NCI-H2171 treated with DMSO at 0.1 percent for 48 hours (cell line): ENCODE measurements at places on chromosomes 7 and 10.
A peak's percentile ranks its signal among the peaks of the same experiment; 100 is the strongest.

DNA sequence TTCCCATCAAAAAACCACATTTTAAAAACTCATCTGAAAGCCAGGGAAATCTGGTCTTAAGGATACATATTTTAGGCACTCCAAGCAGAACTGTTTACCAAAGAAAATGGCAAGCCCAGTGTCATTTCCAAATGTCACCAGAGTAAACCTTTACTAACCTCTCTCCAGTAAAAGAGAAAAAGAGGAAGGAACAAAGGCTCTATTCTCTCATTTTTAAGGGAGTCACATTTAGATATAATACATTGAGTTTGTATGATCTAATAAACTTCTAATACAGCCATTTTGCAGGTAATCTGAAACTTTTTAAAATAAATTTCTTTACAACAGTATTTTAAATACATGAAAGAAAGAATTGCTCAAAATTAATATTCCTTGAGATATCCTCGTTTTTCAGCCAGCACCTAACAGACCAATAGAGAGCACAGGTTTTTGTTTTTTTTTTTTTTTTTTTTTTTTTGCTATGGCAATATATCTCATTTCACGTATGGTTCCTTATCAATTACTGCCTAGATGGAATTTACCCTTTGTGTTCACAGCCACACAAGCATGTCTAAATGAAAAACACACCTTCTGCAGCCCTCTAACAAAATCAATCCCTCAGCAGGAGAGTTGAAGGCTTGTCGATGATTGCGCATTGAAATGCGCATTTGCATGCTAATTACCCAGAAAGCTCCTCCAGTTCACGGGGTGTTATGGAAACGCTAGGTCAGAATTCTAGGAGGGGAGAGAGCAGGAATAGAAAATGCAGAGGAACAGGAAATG lies 39.8 kb upstream of the MSRB2 start:
- no peak for DNase-seq

- peak; percentile 75 for DNase-seq
Observed at GRCh38 chr7:26199301-26200037, 1.1 kb downstream of the HNRNPA2B1 start.

DNA sequence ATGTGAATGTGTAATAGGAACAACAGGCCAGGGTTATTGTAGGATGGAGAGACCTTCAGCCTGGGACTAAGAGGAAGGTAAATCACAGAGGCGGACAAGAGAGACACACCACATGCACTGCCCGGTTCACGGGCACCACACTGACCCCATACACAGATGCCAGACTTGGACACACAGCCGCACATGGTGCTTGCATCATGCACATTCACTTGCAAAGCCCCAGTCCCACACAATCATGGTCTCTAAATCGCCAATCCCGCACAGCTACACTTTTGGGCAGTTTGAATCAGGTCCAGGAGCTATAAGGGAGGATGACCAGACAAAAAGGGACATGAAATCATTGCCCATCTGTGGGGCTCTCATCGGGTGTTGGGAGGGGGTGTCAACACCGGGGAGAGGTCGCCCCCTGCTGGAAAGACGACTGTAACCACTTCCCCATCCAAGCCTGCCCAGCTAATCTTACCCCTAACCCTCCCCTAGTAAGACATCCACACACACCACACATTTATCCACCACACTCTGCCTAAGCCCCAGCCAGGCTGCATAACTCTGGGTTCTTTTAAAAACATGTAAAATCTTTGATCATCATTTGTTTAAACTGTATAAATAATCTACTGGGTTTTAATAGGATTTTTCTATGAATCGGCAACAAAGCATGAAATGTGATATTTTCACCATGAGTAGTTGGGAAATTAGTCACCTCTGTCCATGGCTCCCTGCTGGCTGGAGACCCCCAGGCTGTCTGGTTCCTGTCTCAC lies 40.5 kb upstream of the SLF2 start:
- no peak for DNase-seq

GRCh38 chr7:107194052-107194451 lies 25.2 kb downstream of the HBP1 start:
- DNase-seq = no peak

- DNase-seq = no peak
Observed at GRCh38 chr7:70775570-70776156, 356.3 kb upstream of the GALNT17 start.

DNA sequence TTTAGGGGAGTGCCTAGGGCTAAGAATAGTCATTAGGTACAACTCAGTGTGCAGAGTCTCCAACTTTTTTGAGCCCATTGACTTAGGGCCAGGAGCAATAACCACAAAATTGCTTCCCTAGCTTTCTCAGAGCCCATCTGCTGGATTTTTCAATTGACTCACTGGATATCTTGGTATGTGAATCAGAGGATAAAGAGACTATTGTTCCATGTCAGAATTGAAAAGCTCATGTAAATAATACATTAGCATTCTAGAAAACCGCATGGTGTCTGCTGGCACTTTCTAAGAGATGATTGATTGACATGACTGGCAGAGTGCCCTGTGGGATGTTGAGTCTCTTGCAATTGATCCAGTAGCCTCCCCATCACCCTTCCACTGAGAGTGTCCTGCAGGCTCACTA lies 246.2 kb downstream of the CCDC7 start:
- DNase-seq = no peak

DNA sequence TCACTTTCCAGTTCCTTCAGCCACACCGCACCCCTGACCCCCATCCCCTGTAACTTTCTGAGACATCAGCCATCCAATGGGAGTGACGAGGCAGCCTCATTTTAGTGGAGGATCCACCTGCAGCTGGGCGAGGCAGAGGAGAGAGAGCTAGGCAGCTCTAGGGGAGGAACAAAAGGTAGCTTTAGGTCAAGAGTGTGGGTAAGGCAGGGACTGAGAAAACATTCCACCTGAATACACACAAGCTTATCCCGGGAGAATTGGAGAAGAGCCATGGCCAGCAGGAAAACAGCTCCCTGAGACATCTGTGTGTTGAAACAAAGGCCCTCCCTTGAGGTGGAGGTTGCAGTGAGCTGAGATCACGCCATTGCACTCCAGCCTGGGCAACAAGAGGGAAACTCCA lies 6.7 kb upstream of the KLRG2 start:
- peak; percentile 85 for DNase-seq

DNA sequence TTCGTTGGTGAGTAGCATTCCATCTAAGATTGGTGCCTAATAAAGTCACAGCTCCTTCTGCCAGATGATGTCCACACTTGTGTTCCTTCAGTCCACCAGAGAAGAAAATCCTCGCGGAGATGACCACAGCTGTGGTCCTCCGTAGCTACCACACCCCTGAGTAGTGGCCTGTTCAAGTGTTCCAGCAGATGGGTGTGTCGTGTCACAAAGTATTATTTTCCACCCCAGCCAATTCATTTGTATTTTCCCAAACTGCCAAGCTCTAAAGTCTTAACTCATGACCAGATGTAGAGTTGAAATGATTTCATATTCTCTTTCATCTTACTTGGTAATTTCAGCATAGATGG lies 251.3 kb upstream of the TCF7L2 start:
- DNase-seq = no peak

GRCh38 chr10:51709324-51709972 lies 10.1 kb upstream of the CSTF2T start:
- DNase-seq = no peak

DNA sequence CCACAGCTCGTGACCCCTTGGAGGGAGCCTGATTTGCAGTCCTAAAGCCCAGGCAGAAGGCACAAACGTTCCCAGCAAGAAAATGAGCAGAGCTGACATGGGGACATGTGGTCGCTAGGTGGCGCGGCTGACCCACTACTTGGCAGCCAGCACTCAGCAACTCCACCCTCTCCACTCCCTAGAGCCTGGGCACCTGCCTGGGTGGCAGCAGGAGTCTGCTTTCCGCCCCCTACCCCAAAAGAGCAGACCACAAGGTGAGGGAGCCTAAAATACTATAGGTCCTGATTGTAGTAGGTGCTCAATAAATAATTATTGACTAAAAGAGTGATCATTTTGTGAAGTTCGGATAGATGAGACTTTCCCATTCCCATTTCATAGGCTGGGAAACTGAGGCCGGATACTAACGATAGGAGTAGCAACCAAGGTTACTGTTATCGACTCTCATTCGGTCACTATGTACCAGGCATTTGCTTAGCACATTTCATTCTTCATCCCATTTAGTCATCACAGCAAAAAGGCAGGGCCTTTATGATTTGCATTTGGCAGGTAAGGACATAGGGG lies 57.4 kb downstream of the NEUROG3 start:
- DNase-seq = peak; percentile 57

GRCh38 chr7:100061518-100062193 lies 12.1 kb downstream of the ZSCAN21 start:
- DNase-seq = no peak

- no peak for DNase-seq
Observed at GRCh38 chr10:9075420-9075819, 1020.9 kb downstream of the GATA3 start.

- DNase-seq = no peak
Observed at GRCh38 chr10:85151506-85151905, 823.1 kb downstream of the CCSER2 start.

DNA sequence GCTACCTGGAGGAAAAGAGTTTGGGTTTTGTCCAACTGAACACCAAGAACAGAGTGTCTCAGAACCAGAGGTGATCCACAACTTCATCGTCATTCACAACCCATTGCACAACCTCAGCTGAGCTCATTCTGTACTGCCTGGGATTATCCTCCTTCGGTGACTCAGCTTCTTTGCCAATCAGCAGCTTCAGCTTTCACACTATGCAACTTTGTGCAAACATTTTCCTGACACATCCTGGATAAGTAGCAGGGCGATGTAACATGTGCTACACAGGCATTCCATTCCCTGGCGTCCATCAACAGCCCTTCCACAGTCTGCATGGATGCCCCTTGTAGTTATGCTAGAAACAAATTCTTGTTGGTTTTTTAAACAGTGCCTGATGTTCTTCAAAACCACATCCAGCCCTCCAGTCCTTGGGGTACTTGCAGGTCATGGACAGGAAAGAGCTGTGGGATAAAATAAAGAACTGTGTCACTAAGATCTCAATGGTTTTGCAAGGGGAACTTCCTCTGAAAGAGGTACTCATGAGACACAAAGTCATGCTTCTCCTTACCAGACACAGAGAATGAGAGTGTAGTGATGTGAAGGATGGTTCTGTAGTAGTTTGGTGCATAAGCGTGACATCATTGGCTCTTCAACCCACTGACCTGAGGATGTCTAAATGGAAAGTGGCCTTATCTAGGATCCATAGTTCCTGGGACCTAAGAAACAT lies 478.5 kb downstream of the KIF20B start:
- DNase-seq = no peak

- DNase-seq = no peak
Observed at GRCh38 chr10:14602807-14603533, 171.7 kb downstream of the FAM107B start.

GRCh38 chr10:9211228-9211627 lies 1156.7 kb downstream of the GATA3 start:
- no peak for DNase-seq

GRCh38 chr7:112448381-112448780 lies 1.9 kb upstream of the IFRD1 start:
- DNase-seq = no peak

DNA sequence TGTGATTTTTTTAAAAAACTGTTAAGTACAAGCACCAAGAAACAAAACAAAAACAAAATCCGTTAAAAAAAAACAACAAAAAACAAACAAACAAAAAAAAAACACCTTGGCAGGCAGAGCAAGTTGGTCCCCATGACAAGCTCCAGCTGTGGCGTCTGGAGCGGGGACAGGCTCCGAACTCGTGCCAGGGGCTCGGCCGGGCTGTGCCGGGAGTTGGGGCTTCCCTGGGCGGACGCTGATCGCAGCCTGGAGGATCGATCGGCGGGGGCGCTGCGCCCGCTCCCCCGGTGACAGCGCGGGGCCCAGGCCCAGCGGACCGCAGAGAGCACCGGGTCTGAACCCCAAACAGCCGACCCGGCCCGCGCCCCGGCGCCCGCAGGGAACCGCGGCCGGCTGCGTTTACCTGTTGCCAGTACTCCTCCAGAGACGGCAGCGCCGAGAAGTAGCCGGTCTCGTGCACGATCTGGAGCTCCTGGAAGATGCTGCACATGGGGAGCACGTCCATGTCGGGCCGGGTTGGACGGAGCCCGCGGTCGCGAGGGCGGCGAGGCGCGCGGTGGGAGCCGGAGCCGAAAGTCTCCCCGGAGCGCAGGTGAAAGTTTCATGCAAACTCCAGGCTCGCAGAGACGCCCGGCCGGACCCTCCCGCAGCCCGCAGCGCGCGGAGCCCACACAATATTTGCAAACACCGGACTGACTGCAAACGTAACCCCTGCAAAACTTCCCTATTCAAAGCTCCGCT lies at the start of gene KLF6:
Gene KLF6 (minus strand): TSS at position 700 of the 741 bp plus-strand sequence. CDS start 195 bp downstream, at position 505.
- DNase-seq = no peak
